Cardiac muscle cell (in vitro differentiated cells and primary cell): ENCODE measurements at places on chromosomes 4 and X. TPM values are rescaled to one million over a fixed set of nuclear protein-coding genes. Genes with fewer than 3 reads are reported as not detected.

DNA sequence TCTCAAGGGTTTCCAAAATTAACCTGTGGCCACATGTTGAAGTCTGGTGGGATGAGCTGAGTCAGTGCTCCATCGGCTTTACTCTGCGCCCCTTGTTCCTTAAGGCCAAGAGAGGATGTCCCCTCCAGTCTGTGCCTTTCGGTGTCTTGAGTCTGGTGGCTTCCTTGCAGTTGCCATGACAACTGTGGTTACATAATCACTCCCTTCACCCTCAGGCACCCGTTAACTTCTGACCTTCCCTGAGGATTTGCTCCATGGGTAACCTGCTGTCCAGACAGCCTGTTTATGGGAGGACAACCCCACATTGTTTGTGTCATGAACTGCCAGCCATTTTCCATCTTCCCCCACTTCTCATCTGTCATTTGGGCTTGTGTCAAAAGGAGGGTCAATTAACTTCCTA lies 401.1 kb upstream of the LCORL start:
- no peak for DNase-seq

Gene NDNF
- total RNA-seq = 4.8 and 9.3 TPM in 2 replicates

- DNase-seq = peak; percentile 79
Measured at GRCh38 chrX:36957425-36958328, 50.5 kb upstream of the FAM47C start.

Gene RBMXL3
- total RNA-seq = not detected in 2 replicates

- DNase-seq = no peak
Measured at GRCh38 chr4:6492861-6493657, 20.6 kb upstream of the PPP2R2C start.

GRCh38 chr4:108559068-108559793 lies 61.1 kb upstream of the RPL34 start:
- DNase-seq = peak; percentile 41

Gene NRK
- total RNA-seq = 0.12 and 0.53 TPM in 2 replicates
